ENCODE measurements at places on chromosomes 16 and 17. TPM values are rescaled to one million over a fixed set of nuclear protein-coding genes. Genes with fewer than 3 reads are reported as not detected.

- no peak for DNase-seq
These were observed 12.6 kb upstream of the UBTF start for GRCh38 chr17:44232061-44232460.

DNA sequence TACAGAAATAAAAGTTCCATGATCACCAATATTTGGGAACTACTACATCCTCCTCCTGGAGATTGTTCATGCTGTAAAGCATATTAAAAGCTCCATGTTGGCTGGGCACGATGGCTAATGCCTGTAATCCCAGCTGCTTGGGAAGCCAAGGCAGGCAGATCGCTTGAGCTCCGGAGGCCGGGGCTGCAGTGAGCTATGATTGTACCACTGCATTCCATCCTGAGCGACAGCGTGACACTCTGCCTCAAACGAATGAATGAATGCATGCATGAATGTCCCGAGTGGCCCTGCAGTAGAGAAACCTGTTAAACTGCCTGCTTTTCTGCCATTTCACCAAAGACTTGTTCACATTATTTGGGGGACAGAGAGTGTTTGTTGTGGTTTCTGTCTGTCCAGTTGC, 15.0 kb downstream of the CNEP1R1 start:
- no peak for DNase-seq

DNA sequence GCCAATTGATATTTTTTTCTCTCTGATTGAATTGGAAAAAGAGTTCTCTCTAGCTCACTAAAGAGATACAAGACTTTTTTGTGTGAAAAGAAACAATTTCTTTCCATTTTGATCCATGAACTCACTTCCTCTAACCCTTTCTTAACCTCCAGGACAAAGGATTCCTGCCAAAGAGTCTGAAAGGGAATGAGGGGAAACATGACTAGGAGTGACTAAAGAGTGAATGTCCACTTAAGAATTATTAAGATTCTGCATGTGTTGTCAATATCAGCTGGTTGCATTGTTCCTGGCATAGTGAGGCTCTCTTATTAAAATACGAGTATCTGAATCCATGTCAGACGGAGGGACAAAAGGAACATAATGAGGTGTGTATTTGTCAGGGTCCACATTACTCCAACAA, 344.7 kb downstream of the GRIN2A start:
- DNase-seq: no peak

The CSH2 gene
- not detected for total RNA-seq

- DNase-seq: no peak
These were observed 1410.9 kb upstream of the CDH8 start for GRCh38 chr16:63447121-63447520.

DNA sequence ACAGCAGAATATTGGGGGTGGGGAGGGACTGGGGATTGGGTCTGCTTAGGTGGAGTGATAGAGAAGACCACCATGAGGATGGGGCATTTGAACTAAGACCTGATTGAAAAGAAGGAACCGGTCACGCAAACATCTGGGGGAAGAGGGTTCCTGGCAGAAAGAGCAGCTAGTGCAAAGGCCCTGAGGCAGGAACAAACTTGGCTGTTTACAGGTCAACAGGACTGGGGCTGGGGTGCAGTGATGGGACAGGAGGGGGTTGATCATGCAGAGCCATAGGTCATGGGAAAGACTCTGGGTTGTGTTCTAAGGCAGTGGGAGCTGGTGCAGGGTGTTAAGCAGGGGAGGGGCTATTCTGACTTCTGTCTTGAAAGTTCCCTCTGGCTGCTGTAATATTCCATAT, 1.9 kb downstream of the DRG2 start:
- no peak for DNase-seq

The TBX4 gene
- total RNA-seq: not detected

GRCh38 chr17:38897176-38897575, 27.3 kb downstream of the LASP1 start:
- no peak for DNase-seq

The COPRS gene
- 40.0 TPM for total RNA-seq

The GFAP gene
- total RNA-seq: 8.2 TPM

- no peak for DNase-seq
These were observed 35.5 kb upstream of the STAC2 start for GRCh38 chr17:39261286-39261685.

DNA sequence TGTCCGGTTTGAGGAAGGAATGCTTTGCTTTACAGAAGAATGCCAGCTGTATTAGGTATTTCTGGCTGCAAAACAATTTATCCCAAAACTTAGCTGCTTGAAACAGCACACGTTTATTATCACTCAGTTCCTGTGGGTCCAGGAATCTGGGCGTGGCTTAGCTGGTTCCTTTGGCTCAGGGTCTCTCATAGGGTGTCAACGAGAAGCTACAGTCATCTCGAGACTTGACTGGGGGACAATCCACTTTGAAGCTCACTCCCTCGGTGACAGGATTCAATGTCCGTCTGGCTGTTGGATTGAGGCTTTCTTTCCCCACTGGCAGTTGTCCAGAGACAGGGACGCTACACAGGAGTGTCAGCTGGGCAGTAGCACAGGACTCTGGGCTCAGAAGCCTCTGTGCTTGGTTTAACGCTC, 9.6 kb upstream of the RHBDF2 start:
- DNase-seq: no peak

DNA sequence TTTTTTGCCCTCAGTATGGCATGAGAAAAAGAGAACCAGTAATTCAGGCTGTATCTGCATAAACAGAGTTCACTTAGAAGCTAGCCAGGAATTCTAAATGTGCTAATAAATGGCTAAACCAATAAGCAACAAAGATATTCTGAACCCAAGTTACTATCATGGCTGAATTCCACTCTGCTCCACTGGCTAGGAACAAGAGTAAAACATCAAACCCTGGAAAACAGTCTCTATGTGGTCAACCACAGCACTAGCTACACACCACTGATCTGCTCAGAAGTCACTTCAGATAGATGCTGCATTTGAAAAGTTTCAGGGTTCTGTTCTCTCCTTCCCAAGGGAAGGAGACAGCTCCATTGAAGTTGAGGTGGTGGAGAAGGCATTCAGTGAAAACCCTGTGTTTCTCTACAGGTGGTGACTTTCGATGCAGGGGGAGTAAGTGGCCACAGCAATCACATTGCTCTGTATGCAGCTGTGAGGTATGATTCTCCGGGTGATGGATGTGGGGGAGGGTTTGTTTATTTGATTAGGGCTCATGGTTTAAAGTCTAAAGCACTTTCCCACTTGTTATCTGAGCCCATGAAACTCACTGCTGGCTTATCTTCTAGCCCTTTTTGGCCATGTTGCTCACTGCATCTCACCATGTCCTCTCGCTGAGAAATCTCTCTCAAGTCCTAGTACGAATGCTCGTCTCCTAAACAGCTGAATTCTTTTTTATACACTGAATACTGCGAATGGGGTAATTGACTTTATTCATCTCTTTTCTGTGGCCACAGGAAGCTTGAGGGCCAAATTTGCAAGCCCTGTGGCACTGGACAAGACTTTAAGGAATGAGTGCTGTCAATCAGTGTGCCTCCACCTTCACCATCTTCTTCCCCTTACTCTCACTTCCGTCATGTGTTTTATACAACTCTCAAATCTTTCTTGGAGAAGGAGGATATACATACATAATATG, 39.9 kb downstream of the CENPV start:
- peak; percentile 97 for DNase-seq

DNA sequence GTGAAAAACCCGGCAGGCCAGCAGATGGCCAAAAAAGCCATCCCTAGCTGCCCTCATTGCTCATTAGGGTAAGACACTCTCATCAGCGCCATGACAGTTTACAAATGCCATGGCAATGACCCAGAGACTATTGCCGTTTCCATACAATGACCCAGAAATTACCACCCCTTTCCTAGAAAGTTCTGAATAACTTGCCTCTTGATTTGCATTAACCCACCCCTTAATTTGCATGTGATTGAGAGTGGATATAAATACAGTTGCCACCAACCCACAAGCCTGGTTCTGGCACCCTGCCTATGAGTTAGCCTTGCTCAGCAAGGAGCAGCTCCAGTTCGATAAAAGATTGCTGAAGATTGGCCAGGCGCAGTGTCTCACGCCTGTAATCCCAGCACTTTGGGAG, 16.1 kb upstream of the C16orf54 start:
- DNase-seq: no peak

DNA sequence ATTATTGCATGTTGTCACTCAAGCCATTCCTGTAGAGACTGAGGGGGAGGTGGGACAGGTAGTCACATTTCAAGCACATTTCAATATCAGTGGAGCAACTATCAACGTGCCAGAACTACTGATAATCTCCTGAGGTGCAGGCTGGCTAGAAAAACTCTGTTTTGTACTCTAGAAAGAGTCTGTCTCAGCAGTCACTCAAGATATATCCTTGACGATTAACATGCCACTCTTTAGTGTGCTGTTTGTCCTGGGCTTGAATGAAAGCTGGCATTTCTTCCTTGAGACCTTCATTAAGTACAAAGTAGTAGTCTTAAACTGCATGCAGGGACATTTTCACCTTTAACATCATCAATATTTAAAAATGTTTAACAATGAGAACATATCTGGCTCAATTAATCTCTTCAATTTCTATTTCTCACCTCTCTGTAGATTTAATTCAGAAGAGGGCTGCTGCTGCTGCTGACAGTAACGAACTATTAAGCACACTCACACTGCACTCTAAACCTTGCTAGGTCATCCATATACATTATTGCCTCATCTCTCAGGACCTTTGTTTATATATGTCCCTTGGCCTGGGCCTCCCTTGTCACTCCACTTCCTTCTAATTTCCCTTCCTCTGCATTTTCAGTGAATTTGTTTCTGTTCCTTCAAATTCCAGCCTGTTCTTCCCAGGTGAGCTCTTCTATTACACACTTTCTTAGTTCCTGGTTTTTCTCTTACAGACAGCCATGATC, 412.0 kb downstream of the HAPSTR1 start:
- DNase-seq: no peak

DNA sequence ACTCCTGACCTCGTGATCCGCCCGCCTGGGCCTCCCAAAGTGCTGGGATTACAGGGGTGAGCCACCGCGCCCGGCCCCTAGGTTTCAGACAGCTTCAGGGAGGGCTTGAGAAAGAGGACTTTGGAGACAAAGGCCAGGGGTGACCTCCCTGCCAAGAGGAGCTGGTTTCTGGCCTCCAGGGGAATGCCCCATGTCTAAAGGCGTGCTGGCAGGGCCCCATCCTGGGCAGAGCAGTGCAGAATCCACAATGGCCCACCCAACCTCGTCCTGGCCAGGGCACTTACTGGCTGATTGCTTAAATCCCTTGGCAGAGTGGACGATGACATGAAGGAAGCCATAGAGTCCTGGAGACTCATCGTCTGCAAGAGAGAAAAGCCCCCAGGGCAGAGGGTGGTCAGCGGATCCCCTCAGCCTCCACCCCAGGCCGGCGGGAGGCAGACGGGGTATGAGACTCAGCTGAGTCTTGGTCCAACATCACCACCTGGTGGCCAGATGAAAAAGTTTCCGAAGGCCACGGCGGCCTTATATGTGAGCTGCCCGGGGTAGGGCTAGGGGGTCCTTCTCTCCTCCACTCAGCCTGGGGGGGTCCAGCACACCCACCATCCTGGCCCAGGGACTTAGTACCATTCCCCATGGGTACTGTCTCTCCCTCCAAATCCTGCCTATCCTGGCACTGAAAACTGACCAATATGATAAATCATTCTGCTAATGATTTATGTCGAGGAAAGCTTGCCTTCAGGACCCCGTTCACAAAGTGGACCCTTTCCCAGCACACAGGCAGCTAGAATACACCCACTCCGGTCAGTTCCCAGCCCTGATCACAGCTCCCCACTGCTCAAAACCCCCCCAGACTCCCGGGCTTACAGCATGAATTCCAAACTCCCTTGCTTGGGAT, 59.1 kb downstream of the TIMM22 start:
- DNase-seq: peak; percentile 41

GRCh38 chr17:42697108-42697811, 14.9 kb downstream of the CNTNAP1 start:
- no peak for DNase-seq

DNA sequence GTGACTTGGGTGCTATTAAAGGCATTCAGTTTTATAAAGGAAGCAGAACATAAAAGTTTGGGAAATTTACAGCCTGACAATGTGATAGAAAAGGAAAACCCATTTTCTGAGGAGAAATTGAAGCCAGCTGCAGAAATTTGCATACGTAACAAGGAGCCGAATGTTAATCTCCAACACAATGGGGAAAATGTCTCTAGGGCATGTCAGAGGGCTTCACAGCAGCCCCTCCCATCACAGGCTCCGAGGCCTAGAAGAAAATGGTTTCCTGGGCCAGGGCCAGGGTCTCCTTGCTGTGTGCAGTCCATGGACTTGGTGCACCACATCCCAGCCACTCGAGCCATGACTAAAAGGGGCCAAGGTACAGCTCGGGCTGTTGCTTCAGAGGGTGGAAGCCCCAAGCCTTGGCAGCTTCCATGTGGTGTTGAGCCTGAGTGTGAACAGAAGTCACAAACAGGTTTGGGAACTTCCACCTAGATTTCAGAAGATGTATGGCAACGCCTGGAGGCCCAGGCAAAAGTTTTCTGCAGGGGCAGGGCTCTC, 23.9 kb upstream of the TOM1L1 start:
- DNase-seq: no peak

DNA sequence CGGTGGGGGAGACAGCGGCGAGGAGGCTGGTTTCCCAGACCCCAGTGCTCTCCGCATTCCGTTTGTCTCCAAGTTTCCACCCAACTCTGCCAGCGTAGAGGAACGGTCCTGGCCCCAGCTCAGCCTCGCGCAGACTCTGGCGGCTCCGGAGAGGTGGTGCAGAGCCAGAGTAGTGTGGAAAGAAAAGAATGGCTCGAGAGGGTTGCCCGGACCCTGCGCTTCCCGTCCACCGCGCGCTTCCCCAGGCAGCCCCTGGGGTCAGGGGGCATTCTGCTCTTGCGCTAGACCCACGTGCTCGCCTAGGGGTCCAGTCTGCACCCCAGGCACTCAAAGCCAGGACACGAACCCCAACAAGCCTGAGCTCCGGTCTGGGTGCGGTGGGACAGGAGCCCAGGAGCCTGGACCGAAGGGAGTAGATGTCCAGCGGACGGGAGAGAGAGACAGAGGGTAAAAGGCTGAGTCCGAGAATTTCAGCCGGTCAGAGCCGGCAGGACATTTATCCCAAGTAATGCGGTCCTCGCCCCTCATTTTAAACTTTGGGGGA, 3.8 kb downstream of the PMP22 start:
- no peak for DNase-seq

DNA sequence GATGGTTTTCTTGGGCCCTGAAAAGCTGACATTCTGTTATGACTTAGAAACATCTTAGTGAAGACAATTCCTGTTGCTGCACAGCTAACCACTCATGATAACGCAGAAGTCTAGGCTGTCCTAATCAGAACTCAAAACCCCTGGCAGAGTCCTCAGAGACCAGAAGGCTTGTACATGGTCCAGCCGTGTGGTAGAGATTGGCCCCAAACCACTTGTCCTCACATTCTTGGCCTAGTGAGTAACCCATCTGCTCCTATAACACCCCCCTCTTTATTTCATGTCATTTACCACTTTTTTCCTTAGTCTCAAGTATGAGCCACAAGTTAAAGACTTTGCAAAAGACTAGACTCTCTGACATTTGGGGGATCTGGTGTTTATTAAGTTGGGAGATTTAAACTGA, 116.5 kb upstream of the ADAMTS18 start:
- no peak for DNase-seq

The PERCC1 gene
- not detected for total RNA-seq

GRCh38 chr17:7651665-7652387, 1.1 kb downstream of the ATP1B2 start:
- DNase-seq: no peak
